ENCODE measurements at places on chromosomes 13 and 19. TPM values are rescaled to one million over a fixed set of nuclear protein-coding genes. Genes with fewer than 3 reads are reported as not detected.

GRCh38 chr19:31406106-31406505 lies 56.9 kb upstream of the TSHZ3 start:
- no peak for DNase-seq

DNA sequence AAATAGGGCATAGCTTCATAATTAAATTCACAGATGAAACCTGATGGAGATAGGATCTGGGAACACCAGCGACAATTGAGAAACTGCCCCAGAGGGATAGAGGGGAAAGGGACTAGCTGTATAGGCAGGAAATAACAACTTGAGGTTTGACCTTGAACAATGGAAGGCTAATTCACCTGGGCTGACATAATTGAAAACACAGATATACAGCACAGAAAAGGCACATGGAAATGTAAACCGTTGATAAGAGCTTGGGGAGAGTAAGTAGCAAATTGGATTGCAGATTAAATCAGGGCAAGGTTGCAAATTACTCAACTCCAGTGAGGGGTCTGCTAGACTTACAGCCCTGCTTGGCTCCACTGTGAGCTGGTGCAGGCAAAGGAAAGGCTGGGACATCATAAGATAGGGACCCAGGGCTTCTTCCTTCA lies 246.7 kb downstream of the DLEU7 start:
- DNase-seq, result no peak

DNA sequence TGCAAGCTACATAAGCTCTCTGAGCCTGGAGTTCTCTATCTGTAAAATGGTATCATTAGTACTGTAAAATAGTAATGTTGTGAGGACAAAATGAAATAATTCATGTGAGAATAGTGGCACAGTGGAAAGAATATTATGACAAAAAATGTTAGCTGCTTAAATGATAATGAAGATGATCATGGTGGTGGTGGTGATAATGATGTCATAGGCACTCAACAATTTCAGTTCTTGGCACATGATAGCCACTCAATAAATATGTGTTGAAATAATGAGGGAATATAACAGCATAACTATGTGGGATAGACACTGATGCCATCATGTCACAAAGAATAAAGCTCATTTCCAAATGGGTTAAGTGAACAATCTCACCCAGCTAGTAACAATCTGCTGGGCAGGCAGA lies 736.3 kb downstream of the EFNB2 start:
- DNase-seq, result no peak

DNA sequence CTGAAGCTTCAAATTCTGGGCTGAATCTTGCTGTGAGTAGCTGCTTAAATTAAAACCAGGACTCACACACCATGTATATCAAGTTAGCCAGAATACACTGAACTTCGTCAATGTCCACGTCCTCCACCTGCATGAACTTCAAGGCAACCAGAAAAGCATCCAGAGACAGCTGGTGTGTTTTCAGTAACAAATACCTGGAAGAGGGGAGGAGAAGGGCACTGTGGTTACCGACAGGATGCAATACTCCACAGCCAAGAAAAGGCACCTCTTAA lies 20.4 kb downstream of the PROZ start:
- DNase-seq, result no peak

DNA sequence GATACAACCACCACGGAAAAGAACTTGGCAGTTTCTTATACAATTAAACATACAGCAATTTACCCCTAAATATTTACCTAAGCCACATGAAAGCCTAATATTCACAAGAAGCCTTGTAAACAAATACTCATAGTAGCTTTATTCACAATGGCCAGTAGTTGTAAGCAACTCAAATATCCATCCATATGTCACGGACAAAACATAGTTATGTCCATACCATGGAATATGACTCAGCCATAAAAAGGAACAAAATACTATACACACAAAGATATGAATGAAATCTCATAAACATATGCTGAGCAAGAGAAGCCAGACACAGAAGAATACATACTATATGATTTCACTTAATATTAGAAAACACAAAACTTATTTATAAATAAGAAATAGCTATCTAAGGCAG lies 12.9 kb downstream of the PSPC1 start:
- no peak for DNase-seq

DNA sequence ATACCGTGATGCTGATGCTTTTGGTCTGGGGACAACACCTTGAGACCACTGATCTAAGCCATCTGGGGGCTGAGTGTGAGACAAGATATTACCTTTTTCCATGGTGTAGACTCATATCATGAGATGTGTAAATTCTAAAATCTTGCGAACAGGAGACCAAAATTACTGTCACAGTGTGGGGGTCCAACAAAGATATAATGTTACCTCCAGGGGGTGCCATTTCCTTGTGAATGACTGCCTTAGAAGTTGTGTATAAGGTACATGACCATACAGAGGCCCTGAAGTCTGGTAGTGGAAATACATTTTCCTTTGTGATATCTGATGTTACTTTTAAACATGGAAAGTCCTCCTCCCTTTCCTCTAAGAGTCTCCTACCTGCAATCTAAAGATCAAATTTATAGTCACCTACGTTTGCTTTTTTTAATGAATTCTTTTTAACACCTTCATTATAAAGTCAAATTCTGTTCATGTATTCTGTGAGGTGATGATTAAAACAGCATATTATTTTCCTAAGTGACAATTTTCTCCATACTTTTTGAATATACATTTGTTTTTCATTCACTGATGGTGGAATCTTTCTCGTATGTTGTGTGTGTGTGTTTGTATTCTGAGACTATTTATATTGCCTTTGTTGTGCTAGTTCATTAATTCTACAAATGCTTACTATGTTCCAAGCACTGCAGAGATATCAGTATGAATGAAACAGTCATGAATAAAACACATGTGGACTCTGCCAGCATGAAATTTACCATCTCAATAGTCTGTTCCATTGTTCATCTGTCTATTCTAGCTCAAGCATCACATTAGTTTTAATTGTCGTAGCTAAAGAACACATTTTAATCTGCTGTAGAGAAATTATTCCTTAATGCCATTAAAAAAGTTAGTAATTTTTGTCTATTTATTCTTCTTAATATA lies 113.7 kb downstream of the RFC3 start:
- DNase-seq, result peak; percentile 51

DNA sequence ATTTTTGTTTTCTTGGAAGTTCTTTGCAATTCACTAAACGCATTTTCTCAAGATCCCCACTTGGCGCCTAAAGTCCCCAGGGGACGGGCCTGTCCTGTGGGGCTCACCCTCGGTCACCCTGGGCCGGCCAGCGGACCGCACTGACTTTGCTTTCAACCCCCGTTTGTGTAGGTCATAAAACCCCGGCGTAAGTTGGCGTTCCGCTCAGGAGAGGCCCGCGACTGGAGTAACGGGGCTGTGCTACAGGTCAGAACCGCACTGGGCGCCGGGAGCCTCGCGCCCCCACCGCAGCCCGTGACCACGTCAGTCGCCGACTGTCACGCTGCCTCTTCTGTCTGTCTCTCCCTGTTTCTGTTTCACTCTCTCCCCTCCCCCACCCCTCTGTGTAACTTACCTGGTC lies 13.6 kb downstream of the TSSK6 start:
- no peak for DNase-seq

DNA sequence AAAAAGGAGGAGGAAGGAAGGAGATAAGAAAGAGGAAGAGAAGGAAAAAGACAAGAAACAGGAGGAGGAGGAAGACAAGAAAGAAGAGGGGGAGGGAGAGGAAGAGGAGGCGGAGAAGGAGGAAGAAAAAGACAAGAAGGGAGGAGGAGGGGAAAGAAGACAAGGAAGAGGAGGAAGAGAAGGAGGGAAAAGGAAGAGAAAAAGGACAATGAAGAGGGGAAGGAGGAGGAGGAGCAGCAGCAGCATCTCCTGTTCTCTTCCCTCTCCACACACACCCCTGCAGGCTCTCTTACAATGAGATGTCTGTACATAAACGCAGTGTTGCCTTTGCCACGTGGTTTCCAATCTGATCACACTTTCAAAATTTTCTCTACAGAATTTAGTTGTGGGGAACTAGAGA lies 66.6 kb downstream of the RUBCNL start:
- no peak for DNase-seq

DNA sequence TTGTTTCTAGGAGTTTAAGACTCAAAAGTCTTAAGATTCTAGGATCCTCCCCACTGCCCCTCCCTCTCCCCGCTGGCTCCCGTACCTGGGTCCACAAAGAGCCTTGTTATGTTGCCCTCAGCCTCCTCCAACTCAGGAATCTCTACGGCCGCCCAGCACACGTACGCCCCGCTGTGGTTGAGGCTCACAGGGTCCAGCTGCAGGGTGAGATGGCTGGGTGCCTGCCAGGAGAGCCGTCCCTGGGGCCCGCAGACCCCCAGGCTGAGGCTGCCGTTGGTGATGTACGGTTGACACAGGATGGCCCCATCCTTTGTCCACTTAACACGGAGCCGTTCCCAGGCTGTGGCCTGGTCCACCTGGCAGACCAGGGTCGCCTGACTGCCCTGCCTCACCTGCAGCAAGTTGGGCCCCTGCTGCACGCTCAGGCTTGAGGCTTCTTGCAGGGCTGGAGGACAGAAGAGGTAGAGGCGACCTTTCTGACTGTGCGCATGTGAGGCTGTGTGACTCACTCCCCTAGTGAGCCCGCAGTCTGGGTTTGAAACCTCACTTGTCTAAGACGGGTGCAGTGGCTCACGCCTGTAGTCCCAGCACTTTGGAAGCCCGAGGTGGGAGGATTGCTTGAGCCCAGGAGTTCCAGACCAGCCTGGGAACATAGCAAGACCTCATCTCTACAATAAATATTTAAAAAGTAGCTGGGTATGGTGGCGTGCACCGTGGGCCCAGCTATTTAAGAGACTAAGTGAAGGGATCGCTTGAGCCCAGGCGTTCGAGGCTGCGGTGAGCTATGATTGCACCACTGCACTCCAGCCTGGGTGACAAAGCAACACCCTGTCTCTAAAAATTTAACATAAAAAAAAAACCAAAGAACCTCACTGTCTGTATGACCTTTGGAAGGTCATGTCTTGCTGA lies 4.0 kb downstream of the TMIGD2 start:
- no peak for DNase-seq

GRCh38 chr19:51120160-51120559 lies 4.5 kb upstream of the SIGLEC9 start:
- DNase-seq, result no peak

GRCh38 chr13:50366488-50367174 lies 351.4 kb downstream of the KCNRG start:
- no peak for DNase-seq

GRCh38 chr19:47610902-47611301 lies 2.0 kb downstream of the BICRA start:
- no peak for DNase-seq

DNA sequence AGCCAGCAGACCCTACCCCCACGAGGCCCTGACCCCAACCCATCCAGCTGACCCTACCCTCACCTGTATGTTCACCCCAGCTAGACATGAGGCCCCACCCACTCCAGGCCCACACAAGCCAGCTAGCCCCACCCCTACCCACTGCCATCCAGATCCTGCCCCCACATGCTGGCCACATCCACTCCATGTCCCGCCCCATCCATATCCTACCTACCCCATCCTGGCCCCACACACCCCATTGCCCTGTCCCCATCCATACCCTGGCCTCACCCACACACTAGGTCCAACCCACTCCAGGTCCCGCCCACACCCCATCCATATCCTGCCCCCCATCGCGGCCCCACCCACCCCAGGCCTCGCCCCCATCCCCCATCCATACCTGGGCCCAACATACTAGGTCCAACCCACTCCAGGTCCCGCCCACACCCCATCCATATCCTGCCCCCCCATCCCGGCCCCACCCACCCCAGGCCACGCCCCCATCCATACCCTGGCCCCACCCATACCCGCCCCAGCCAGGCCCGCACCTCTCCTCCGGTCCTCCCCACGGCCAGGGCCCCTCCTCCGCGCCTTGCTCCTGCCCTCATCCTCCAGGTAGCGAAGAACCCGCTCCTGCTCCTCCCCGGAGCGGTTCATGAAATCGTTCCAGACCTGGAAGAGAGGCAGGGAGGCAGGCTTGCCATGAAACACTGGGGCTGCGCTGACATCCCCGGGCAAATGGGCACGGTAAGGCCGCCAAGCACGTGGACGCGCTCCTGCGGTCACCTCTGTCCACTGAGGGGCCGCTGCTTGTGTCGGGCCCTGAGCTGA lies 7.2 kb downstream of the RNU6-9 start:
- DNase-seq, result no peak

GRCh38 chr19:55579766-55580621 lies 654 bp downstream of the ZNF579 start:
- DNase-seq, result peak; percentile 40

GRCh38 chr19:1258707-1259205 lies 10.4 kb downstream of the MIDN start:
- DNase-seq, result peak; percentile 15

- DNase-seq, result peak; percentile 44
Observed at GRCh38 chr19:18202778-18203407, 949 bp downstream of the RAB3A start.

- DNase-seq, result no peak
Observed at GRCh38 chr13:40562975-40563349, 103.5 kb downstream of the FOXO1 start.

- peak; percentile 17 for DNase-seq
Observed at GRCh38 chr13:72726726-72727416, 558 bp downstream of the MZT1 start.

DNA sequence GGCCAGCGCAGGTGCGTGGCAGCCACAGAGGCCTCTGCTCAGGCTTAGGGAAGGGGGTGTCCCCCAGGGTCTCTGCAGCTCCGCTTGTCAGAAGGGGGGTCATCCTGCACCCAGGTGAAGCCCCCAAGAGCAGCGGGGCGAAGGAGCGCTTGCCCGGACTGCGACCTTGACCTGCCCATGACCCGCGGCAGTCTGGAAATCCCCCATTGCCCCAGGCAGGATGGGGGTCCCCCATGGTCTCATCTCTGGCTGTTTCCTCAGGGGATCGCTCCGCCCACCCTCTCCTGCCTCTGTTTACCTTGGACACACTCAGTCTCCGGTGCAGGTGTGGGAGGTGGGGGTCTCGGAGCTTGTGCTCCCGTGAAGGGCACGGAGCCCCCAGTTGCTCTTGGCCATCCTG lies 82.7 kb downstream of the KDM4B start:
- DNase-seq, result no peak

DNA sequence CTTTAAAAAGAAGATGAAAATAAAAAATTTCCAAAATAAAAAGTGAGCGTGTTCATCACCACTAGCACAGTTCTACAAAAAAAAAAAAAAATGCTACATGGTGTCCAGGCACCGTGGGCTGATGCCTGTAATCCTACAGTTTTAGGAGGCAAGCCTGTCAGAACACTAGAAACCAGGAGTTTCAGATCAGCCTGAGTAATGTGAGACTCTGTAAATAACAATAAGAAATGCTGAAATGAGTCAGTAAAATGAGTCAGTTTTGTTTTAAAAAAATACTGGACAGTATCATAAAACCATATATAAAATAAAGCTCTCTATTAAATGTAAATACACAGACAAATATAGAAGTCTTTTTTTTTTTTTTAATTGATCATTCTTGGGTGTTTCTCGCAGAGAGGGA lies 30.0 kb downstream of the ZNF91 start:
- DNase-seq, result no peak

TBXA2R gene
- 7.7 TPM for total RNA-seq

IFT88 gene
- 16.4 TPM for total RNA-seq

ZNF773 gene
- total RNA-seq, result 3.8 TPM

SLC25A41 gene
- total RNA-seq, result not detected

ZNF846 gene
- 12.6 TPM for total RNA-seq

ADPRHL1 gene
- total RNA-seq, result 2.3 TPM

APOC4 gene
- total RNA-seq, result not detected

CFD gene
- total RNA-seq, result 3.6 TPM

FCAR gene
- not detected for total RNA-seq

KLK1 gene
- not detected for total RNA-seq

OR7A17 gene
- total RNA-seq, result not detected

TNNI3 gene
- 13.5 TPM for total RNA-seq

SSC5D gene
- total RNA-seq, result 9.4 TPM
